ENCODE measurements at places on chromosomes 12 and 14. TPM values are rescaled to one million over a fixed set of nuclear protein-coding genes. Genes with fewer than 3 reads are reported as not detected.

DNA sequence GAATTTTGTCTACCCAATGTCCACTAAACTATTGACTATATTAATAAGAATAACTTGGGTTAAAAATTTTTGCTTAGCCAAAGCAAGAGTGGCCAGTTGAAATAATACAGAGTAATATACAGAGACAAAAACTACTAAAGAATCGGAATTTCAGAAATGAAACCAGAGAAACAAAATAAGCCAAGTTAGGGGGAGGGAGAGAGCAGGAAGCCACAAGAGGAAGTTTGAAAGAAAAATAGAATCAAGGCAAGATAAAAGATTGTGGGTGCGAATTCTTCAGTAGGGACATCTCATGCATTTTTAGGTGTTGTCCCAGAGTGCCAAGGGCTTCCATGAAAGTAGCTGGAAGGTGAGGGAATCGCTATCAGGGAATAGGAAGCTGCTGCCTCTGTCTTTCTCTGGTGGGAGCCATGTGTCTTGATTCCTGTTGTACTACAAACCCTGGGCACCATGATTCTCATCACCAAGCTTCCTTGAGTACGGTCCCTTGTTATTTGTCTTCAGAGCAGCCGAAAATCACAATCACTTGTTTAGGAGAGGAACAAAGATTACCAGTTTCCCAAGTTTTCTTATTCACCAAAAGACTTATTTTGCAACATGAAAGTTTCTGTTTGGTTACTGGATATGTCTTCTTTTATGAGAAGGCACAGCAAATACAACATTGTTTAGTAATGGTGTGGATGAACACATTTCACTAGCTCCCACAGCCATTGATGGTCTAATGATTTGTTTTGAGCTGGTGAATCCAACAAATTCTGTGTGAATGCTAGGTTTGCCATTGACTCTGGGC, 16.7 kb downstream of the NEUROD4 start:
- no peak for DNase-seq

DNA sequence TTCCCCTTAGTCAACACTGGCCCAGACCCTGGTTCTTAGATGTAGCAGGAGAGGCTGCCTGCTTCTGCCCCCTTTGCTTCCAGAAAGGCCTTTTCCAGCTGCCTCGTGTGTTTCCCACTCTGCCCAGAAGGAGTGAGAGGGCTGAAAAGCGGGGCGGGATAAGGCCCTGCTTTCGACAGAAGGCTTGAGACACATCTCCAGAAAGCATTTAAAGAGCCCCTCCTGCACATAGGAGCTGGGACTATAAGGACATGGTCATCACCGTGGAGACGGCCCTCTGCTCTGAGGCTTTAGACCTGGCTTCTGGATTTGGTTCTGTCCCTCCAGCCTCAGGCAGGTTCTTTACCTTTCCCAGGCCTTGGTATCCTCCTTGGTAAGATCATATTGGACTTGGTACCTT, 11.9 kb downstream of the CALM1 start:
- DNase-seq = no peak

- no peak for DNase-seq
These were observed 597 bp upstream of the GLTP start for GRCh38 chr12:109880938-109881337.

GRCh38 chr14:70784886-70785285, 24.4 kb downstream of the MAP3K9 start:
- no peak for DNase-seq

GRCh38 chr14:57326253-57326652, 57.5 kb downstream of the AP5M1 start:
- no peak for DNase-seq

- DNase-seq = no peak
These were observed 983.7 kb upstream of the FLRT2 start for GRCh38 chr14:84546236-84546635.

GRCh38 chr14:72237722-72238666, 305.8 kb downstream of the RGS6 start:
- DNase-seq = no peak

- DNase-seq = no peak
These were observed 91.9 kb downstream of the TMEM30B start for GRCh38 chr14:61188978-61189808.

- no peak for DNase-seq
These were observed 83.9 kb upstream of the FERMT2 start for GRCh38 chr14:53034688-53035230.

GRCh38 chr12:59499774-59500173, 96.1 kb upstream of the SLC16A7 start:
- DNase-seq = no peak

GRCh38 chr14:20551606-20552005, 9.2 kb downstream of the RNASE9 start:
- DNase-seq = no peak

- DNase-seq = no peak
These were observed 34.3 kb upstream of the LRRC10 start for GRCh38 chr12:69645031-69645430.

DNA sequence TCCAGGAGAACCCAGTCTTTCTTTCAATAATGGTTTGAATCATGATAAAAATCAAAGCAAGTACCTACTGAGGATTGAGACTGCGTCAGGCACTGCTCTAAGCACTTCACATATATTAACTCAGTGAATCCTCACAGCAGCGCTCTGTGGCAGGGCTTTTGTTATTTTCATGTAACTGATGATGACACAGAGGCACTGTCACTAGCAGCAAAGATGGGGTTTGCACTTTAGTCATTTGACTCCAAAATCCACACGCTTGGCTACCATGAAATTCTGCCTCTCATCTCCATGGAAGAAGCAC, 98.8 kb upstream of the GSC start:
- no peak for DNase-seq

DNA sequence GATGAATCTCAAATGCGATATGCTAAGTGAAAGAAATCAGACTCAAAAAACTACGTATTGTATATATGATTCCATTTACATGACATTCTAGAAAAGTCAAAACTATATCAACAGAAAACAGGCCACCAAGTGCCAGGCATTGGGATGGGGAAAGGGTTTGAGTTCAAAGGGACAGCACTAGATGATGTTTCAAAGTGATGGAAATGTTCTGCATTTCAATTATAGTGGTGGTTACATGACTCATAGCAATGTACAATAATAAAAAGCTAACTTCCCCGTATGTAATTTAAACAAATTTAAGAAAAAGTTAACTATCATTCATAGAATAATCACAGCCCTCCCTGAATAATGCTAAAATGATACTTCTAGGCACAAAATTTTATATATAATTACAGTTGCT, 13.5 kb downstream of the HECTD1 start:
- no peak for DNase-seq

DNA sequence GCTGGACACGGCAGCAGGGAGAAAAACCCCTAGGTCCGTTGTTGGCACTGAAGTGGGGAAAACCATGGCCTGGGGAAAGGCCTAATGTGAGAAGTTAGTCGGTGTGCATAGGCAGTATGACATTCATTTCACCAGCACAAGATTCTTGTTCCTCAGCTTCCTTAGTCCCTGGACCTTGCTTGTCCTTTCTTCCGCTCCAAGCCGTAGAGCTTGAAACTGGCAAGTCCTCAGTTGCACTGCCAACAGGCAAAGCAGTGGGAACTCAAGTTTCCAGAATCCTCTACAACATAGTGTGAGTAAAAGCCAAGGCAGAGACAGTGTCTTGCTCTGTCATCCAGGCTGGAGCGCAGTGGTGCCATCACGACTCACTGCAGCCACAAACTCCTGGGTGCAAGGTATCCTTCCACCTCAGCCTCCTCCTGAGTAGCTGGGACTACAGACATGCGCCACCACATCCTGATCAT, 138.5 kb upstream of the AMIGO2 start:
- no peak for DNase-seq

DNA sequence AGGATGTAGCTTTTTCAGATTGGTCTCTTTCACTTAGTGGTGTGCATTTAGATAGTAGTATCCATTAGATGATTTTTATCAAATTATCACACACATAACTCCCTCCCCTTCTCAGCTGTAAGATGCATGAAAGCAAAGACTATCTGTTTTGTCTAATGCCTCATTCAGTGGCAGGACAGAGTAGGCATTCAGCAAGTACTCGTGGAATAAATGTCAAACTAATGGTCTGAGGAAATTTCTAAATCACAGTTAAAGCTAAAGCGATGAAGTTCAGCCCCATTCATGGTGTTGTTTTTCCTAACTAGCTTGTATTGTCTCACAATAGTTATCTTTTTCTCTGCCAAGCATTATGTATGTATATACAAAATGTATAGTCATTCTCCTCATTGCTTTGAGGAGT, 16.1 kb downstream of the CCNK start:
- DNase-seq = no peak

GRCh38 chr12:61138415-61138759, 1121.8 kb upstream of the USP15 start:
- DNase-seq = no peak

GRCh38 chr12:25924491-25925001, 33.9 kb upstream of the RASSF8 start:
- no peak for DNase-seq

DNA sequence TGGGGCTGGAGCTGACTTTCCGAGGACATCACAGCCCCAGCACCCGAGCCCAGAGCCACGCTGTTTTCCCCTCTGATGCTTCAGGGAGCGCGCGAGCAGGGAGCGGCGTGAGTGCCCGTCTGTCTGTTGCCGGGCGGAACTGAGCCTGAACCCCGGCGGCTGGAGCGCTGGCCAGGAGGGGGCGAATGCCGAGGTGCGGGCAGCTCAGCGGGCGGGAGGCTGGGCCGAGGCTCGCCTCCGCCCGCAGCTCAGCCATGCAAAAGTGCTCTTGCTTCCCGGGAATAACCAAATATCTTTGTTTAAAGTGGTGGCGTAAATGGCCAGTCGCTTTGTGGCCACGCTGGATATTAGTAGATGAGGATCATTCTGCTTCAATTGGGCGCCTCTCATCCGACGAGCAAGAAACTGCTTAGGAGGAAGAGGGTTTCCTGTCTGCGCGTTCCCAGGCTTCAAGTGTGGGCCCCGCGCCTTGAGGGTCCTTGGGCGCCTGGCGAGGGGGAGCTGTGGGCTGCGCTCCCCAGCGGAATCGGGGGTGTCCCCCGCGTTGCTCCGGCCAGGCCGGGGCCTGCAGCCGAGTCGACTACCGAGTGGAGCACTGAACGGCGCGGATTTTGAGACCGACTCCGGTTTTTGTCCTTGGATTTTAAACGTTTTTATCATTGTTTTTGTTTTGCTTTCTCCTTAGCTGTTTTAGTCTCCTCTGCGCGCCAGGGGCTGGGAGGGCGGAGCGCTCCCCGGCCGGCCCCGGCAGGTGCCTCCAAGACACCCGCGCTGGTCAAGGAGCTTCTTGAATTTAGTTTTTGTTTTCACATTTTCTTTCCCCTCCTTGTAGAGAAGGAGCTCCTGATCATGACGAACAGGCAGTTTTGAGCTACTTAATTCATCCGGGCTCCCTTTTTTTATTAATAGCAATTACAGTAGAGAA, 831 bp upstream of the NKX2-1 start:
- no peak for DNase-seq

DNA sequence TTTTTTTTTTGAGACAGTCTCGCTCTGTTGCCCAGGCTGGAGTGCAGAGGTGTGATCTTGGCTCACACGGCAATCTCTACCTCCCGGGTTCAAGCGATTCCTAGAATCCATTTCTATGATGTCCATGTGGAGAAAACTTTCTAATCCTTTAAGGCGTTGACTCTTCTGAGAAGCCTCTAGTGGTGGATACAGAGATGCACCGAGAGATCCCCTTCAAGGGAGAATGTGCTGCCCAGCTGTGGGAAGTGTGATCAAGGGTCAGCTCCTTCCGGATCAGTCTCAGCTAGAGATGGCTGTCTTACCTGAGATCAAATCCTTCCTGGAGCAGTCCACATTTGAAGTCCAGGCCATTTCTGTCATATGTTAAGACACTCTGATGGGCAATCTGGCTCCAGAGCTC, 92.7 kb upstream of the HECTD1 start:
- DNase-seq = no peak

DNA sequence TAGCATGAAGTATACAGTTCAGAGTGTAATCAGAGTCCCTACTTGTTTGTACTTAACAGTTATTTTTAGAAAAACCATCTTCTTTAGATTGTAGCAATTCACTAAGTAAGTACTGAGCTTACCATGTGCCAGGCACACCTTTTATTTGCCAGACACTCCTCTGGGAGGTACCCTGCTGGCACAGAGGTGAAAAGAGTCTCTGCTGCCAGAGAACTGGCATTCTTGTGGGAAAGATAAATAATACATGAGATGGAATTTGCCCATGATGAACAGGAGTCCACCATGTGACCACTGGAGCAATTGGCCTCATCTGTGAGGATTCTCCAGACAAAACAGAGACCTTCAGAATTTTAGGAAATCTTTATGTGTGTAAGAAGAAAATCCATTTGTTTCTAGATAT, 199.3 kb upstream of the SLC16A7 start:
- DNase-seq = no peak

GRCh38 chr14:75654127-75654732, 6.4 kb downstream of the ERG28 start:
- DNase-seq = no peak

DNA sequence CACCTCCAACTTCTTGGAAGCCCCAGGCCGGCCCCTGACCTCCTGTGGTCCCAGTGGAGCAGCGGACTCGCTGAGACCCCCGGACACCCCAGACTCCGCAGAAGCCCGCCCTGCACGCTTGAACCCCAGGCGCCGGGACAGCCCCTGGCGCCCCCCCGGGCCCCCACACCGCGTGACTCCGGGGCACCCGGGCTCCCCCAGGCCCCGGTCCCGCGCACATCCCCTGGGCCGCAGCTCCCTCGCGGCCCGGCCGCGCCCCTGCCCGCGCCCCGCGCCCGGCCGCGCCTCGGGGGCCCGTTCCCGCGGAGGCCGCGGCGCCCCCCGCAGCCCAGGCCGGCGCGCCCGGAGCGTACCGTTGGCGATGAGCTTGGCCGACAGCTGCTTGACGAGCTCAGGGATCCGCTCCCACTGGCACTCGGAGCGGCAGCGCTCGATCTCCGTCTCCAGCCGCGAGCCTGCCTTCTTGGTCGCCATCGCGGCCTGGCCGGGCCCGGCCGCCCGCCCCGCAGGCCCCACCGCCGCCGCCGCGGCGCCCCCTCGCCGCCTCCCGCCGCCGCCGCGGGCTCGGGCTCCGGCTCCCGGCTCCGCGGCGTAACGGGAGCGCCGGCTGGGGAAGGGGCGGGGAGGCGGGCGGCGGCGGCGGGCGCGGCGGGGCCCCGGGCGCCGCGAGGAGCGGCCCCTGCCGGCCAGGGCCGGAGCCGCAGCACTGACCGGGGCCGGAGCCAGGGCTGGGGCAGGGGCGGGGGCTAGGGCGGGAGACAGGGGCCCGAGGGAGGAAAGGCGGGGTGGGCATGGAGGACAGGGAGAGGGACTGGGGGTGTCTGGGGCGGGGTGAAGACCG, at the start of gene TTC7B:
Gene TTC7B (minus strand): TSS at position 609 of the 841 bp plus-strand sequence. CDS start 135 bp downstream, at position 474.
- no peak for DNase-seq

GRCh38 chr14:100100032-100100703, 34.9 kb downstream of the EVL start:
- DNase-seq = no peak

KRT82 gene
- polyA plus RNA-seq = not detected

LUM gene
- polyA plus RNA-seq = 87.5 TPM

CCDC197 gene
- not detected for polyA plus RNA-seq

TPPP2 gene
- 3.6 TPM for polyA plus RNA-seq

SMARCC2 gene
- 97.5 TPM for polyA plus RNA-seq

NANOG gene
- polyA plus RNA-seq = 0.23 TPM

FITM1 gene
- polyA plus RNA-seq = 1.5 TPM

IRAK3 gene
- 3.5 TPM for polyA plus RNA-seq

RD3L gene
- not detected for polyA plus RNA-seq

GPR68 gene
- 1.7 TPM for polyA plus RNA-seq

BCL11B gene
- polyA plus RNA-seq = 2.0 TPM

AICDA gene
- polyA plus RNA-seq = 0.92 TPM

RFX4 gene
- 0.38 TPM for polyA plus RNA-seq

HNF1A gene
- polyA plus RNA-seq = 12.2 TPM

OAS2 gene
- polyA plus RNA-seq = 6.2 TPM

BDKRB2 gene
- 2.9 TPM for polyA plus RNA-seq

TAC3 gene
- 0.49 TPM for polyA plus RNA-seq

DEPDC4 gene
- 5.1 TPM for polyA plus RNA-seq

PSMB5 gene
- polyA plus RNA-seq = 217 TPM
